ENCODE measurements at places on chromosomes 2 and 18.

- DNase-seq = no peak
Measured at GRCh38 chr2:159774370-159774990, 23.5 kb downstream of the CD302 start.

DNA sequence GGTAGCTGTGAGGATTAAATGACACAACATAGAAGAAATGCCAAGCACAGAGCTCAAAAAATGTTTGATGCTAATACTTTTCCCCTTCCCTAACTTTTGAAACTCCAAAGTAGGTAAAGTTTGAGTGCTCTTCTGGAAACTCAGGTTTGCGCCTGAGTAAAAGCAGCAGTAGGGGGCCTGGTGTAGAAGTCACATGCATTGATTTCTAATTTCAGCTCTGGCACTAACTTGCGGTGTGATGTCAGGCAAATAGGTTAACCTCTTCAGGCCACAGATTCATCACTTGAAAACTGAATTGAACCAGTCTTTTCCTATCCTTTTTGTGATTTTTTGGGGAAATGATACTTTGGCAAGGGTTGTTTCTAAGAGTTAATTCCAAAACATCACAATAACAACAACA is 27.2 kb downstream of the LHCGR start:
- DNase-seq = no peak

DNA sequence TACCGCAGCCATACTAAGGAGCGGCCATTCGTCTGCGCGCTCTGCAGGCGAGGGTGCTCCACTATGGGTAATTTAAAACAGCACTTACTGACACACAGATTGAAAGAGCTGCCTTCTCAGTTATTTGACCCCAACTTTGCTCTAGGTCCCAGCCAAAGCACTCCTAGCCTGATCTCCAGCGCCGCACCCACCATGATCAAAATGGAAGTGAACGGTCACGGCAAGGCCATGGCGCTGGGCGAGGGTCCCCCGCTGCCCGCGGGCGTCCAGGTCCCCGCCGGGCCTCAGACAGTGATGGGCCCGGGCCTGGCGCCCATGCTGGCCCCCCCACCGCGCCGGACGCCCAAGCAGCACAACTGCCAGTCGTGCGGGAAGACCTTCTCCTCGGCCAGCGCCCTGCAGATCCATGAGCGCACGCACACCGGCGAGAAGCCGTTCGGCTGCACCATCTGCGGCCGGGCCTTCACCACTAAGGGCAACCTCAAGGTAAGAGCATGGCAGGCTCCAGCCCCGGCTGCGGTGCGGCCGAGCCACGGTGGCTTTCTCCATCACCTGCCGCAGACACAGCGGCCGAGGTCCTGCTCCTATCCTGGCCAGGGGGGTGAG is 15.5 kb downstream of the SALL3 start:
- DNase-seq = no peak

GRCh38 chr18:48026216-48026615 is 95.8 kb upstream of the SMAD2 start:
- DNase-seq = no peak

DNA sequence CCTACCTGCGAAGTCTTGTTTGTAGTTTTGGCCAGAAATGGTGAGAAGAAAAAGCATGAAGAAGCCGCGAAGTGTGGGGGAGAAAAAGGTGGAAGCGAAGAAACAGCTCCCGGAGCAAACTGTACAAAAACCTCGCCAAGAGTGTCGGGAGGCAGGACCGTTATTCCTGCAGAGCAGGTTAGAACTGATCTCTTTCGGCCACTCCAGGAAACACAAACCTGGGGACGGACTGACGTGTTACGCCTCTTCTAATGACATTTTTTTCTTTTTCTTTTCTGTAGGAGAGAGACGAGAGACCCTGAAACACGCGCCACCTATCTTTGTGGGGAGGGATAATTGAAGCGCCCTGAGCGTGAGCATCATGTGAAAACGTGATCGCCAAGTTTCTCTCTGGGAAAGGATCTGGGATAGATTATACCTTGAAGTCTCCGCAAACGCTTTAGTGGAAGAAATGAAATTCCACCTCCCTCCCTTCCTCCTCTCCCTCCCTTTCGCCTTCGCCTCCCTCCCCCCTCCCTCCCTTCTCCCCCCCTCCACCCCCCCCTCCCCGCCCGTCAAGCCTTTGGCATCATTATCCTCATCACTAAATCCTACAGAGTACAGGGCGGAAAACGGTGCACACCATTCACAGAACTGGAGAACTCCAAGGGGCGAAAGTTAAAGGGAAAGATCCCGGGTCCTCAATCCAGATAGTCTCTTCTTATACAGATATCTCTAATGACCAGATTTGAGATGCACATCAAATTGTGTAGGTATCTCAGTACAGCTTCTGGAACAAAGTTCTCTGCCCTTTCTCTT is at the start of gene ZEB2:
TSS of gene ZEB2 (minus strand) at position 186 of the 798 bp plus-strand sequence. CDS start 2,769 bp downstream, outside the sequence.
- no peak for DNase-seq

GRCh38 chr18:55240978-55241377 is 281.7 kb upstream of the CCDC68 start:
- no peak for DNase-seq

GRCh38 chr2:42859791-42860190 is 67.4 kb upstream of the HAAO start:
- no peak for DNase-seq

DNA sequence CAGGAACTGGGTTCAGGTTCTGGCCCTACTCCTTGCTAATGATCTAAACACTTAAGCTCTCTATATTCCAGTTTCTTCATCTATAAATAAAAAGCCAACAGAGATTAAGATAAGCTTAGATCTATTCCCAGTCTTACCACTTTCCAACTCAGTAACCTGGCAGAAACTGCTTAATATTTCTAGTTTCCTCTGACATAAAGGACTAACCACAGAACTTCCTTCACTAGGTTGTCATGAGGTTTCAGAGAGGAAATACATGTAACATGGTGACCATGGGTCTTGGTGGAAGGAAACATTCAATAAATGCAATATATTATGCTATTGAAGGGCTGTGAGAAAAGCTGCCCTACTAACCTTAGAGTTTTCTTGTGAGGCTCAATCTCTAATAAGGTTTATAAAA is 114.4 kb upstream of the PDE1A start:
- DNase-seq = no peak

GRCh38 chr2:6992794-6993228 is 75.6 kb downstream of the RNF144A start:
- no peak for DNase-seq

GRCh38 chr2:191126386-191127085 is 24.3 kb downstream of the STAT4 start:
- DNase-seq = peak; percentile 24

- DNase-seq = no peak
Measured at GRCh38 chr2:237752761-237753165, 45.8 kb upstream of the RBM44 start.

DNA sequence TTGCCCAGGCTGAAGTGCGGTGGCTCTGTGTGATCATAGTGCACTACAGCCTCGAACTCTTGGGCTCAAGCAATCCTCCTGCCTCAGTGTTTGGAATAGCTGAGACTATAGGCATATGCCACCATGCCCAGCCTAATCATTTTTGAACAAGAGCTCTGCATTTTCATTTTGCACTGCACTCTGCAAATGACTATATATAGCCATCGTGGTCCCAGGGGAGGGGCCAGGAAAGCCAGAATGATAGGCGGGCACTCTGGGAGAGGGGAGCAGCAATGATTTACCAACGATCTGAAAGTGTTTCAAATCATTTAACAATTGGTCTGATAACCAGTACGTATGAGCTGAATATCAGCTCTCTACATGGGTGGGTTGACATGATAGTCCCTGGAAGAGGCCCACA is 22.3 kb upstream of the ST3GAL5 start:
- DNase-seq = no peak

- DNase-seq = no peak
Measured at GRCh38 chr2:130963196-130963848, 126.6 kb downstream of the ARHGEF4 start.

GRCh38 chr2:131572175-131572574 is 44.5 kb downstream of the CCDC74A start:
- no peak for DNase-seq

DNA sequence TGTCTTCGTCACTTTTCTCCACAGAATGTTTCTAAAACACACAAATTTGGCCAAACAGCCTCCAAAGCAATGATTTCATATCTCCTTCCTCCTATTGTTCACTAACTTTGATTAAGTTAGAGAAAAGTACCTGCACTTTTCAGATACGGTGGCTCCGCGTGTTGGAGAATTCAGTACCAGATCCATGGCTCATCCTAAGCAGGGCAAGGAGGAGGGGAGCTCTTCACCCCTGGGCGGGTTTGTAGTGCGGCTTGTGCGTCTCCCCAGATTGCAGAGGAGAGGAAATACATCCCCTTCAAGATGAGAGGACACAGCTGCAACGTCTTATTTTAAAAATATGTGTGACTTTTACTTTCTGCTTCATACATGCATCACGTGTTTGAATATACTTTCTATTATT is 333.0 kb downstream of the AGAP1 start:
- no peak for DNase-seq

GRCh38 chr18:45456090-45457021 is 158.9 kb upstream of the SLC14A2 start:
- DNase-seq = no peak

DNA sequence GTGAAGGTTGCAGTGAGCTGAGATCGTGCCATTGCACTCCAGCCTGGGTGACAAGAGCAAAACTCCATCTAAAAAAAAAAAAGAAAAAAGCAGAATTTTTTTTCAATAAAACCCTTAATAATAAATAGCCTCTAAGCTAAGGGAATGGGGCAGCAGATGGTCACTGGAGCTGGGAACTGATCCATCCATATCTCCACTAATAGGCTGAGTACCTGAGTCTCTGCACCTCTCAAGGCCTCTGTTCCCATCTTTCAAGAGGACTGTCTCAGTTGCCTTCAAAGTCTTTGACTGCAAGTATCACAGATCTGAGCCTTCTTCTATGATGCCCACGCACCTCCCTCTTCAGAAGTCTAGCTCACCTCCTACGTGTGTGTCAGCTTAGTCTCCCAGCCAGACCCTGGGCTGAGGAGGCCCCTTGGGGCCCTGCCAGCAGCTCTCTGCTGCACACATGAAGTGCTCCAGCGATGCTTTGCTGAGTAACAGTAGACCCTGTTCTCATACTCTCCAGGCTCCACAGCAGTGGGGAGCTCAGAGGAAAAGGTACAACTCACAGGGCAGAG is 32.9 kb downstream of the ST8SIA5 start:
- DNase-seq = no peak

GRCh38 chr2:56952871-56953270 is 769.1 kb downstream of the CCDC85A start:
- no peak for DNase-seq

DNA sequence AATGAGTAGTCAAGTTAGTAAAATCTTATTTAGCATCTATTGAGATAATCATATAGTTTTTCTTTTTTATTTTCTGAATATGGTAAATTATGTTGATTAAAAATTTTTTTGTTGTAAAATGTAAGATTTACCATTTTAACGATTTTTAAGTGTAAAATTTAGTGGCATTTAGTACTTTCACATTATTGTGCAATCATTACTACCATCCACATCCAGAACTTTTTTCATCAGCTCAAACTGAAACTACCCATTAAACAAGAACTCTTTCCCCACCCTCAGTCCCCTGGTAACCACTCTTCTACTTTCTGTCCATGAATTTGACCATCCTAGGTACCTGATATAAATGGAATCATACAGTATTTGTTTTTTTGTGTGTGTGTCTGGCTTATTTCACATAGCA is 11.1 kb downstream of the RAB3GAP1 start:
- no peak for DNase-seq

DNA sequence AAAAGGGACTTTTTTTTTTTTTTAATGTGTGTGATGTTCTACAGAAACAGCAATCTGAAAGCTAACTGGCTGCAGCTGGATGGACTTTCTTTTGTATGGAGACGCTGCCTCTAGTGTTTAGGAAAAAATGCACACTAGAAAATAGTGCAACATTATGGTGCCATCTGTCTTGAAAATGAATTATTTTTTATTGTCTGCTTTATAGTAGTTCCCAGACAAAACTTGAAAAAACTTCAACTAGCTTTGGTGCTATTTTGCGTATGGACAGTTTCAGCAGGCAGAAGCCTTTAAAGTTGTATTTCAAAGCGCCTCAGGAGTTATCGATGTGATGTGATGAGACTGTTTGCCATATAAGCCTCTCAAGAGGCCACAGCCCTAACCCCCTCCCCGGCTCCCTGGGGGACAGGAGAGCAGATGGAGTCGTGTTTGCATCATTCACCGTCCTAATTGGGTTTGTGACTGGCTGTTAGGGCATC is 86.9 kb downstream of the LTBP1 start:
- DNase-seq = no peak

DNA sequence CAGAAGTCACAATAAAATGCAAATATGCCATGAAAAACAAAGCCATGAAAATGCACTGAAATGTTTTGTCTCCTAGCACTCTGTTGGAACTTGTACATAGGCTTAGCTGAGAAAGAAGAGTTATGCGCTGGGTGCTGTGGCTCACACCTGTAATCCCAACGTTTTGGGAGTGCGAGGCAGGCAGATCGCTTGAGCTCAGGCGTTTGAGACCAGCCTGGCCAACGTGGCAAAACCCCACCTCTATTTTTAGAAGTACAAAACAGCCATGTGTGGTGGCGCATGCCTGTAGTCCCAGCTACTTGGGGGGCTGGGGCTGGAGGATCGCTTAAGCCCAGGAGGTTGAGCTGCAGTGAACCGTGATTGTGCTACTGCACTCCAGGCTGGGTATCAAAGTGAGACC is 39.9 kb downstream of the IRS1 start:
- no peak for DNase-seq

- DNase-seq = no peak
Measured at GRCh38 chr2:132813422-132813821, 143.4 kb upstream of the LYPD1 start.

DNA sequence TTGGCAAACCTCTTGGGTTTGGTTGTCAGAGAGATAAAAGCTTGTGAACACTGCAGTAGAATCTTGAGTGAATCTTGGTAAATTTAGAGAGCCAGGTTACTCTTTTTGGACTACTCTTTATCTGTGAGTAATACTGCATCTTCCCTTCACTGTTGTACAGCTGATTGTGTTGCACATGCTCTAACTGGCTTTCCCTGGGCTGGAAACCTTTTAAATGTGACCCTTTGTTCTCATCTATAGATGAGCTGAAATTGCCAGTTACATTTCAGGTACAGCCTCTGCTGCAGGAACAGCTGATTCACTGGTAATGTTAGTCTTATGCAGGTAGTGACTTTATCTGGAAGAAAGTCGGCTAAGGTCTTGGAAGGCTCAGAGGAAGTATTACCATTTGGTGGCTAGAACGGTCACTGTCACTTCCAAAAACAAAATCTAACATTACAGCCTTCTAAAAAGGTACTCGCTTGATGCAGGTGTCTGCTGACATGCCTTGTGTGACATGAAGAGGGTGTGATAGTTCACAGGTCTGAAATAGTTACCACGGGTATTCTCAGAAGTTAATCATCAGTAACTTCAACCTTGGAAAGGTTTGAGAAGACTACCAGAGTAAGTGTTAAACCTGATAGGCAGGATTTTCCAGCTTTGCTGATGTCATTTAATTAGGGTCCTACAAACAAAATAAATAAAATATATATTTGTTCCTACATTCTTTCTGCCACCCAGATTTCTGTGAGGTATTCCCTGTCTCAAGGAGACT is 851.1 kb downstream of the SLC4A3 start:
- DNase-seq = no peak

Measured in CD4-positive, alpha-beta T cell treated with Interleukin-6 for 4 hours (primary cell).